Spleen (tissue), 13 donors: ENCODE measurements at places on chromosomes 2 and 18.
A peak's percentile ranks its signal among the peaks of the same experiment; 100 is the strongest.

GRCh38 chr18:31049189-31049588 lies 6.6 kb upstream of the DSC3 start:
- no peak for DNase-seq

DNA sequence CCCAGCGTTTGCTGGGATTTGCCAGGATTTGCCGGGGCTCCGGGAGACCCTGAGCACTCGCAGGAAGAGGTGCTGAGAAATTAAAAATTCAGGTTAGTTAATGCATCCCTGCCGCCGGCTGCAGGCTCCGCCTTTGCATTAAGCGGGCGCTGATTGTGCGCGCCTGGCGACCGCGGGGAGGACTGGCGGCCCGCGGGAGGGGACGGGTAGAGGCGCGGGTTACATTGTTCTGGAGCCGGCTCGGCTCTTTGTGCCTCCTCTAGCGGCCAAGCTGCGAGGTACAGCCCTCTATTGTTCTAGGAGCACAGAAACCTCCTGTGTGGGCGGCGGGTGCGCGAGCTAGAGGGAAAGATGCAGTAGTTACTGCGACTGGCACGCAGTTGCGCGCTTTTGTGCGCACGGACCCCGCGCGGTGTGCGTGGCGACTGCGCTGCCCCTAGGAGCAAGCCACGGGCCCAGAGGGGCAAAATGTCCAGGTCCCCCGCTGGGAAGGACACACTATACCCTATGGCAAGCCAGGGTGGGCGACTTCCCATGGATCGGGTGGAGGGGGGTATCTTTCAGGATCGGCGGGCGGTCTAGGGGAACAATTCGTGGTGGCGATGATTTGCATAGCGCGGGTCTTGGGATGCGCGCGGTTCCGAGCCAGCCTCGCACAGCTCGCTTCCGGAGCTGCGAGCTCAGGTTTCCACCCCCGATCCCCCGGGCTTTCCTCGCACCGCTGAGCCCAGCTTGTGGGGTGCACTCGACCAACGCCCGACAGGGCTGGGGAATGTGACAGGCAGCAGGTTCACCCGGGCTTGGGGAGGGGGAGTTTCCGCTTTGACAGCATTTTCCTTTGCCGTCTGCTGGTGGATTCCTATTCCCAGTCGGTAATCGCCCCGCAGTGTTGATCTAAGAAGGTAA lies 2.8 kb downstream of the ONECUT2 start:
- DNase-seq = peak; percentile 81

DNA sequence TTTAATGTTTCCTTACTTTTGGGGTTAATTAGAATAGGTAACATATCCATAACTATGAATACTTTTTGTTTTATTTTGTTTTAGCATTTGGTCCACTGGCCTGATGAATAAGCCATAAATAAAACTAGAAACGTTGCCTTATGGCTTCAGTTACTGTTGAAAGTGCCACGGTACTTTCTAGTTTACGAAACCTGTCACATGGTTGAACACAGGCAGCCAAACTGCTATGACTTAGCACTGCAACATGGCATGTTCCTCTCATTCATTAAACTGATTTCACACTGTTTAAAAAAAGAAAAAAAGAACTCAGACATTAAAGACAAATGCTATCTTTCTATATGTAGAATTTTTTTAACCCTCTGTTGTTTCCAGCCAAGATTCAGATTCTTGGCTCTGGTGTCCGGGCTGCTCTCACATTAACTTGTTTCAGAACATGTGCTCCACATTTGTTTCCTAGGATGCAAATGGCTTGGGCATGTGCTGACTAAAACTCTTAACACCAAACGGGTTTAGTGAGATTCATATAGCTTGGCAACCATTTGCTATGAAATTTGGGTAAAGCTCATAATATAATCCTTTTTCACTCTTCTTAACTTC lies 323.9 kb upstream of the RND3 start:
- no peak for DNase-seq

GRCh38 chr2:227370791-227371312 lies 8.3 kb downstream of the TM4SF20 start:
- DNase-seq = no peak

DNA sequence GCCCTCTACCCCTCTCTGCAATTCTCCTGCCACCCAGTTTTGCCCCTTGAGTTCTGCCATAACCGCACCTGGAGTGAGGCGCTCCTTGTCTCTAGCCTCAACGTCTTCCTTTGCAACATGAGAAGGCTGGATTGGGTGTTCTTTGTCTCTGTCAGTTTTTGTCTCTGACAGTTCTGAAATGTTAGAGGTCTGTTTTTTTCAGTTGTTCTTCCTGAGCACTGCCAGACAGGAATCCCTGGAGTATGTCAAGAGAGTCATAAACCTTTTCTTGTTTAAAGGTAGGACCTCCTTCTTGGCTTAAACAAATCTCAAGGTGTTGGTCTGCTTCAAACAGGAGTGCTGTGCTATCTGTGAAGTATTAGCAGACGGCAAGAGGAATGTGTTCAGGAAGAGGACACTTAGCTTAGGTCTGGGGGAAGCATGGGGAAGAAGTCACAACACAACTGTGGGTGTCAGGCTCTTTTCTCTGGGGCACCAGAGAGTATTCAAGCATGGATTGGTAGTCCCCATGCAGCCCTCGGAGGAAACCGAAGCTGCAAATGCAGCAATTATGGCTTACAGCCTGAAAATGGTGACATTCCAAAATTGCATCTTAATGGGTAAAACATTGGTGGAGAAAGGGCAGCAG lies 32.3 kb downstream of the AFF3 start:
- DNase-seq = no peak

DNA sequence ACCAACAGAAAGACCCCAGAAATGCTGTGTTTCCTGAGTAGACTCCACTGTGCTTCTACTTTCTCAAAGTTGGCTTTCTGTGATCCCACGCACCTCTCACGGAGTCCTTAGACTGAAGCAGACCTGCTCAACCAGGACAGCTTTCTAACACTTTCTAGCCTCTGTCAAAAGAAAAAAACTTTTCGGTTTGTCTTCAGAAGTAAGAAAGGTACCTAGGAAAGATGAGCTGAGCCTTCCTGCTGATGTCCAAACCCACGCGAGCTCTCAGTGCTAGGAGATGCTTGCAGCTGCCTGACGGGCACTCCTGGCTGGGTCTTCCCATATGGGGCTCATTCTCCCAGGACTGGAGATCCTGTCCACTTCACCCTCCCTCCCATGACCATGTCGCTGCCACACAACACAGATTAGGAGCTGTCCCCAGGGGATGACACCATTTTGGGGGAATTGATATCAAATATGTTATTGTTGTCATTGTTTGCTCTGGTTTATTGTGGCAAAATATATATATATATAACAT lies 49.2 kb upstream of the DAPL1 start:
- no peak for DNase-seq

- no peak for DNase-seq
Observed at GRCh38 chr2:128876986-128877983, 558.6 kb upstream of the HS6ST1 start.

GRCh38 chr2:96131152-96131812 lies 7.0 kb downstream of the ASTL start:
- no peak for DNase-seq

GRCh38 chr2:191255271-191255670 lies 10.1 kb downstream of the MYO1B start:
- no peak for DNase-seq

DNA sequence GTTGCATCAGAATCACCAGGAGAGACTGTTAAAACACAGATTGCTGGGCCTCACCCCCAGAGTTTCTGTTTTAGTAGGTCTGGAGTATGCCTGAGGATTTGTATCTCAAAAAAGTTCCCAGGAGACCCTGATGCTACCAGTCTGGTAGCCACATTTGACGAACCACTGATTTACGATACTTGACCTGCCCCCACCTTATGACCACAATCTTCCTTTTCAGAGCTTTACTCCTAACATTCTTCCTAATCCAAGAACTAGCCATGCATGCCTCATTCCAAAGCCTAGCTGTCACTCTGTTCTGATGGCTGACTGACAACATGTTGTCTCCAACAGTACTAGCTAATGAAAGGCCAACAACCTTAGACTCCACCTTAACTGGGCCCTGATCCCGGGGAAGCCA lies 191.4 kb downstream of the MBD2 start:
- no peak for DNase-seq

GRCh38 chr2:224934526-224935188 lies 107.6 kb downstream of the DOCK10 start:
- no peak for DNase-seq

GRCh38 chr2:187500585-187501359 lies 52.7 kb upstream of the CALCRL start:
- no peak for DNase-seq

DNA sequence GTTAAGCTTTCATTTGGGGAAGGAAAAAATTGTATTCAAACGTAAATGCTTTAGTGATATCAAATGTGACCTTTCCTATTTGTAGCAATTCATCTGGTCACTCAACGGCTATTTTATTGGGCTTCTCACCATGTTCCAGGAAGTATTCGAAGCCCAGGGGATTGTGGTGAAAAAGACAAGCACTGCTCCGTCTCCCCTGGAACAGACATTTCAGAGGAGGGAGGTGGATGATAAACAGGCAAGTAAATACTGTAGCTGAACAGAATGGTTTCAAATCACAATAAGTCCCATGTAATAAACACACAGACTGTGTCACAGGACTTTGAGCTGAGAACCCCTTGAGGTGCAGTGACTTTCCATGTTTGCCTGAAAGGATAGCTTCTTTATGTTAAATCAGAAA lies 464.7 kb upstream of the HNRNPA3 start:
- DNase-seq = no peak

DNA sequence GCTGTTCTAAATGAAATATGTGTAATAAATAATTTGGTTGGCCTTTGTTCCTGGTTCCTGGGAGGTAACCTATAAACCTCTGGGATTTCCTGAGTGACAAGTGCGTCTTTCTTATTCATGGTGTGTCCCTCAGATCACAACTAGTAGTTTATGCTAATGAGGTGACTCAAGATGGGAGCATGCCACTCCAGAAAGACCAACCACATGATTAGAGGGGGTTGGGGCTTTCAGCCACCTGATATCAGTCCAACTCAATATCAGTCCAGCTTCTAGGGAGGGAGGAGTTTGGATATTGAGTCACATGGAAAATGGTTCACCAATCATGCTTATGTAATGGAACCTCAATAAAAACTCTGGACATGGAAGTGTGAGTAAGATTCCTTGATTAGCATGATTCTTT lies 96.6 kb downstream of the QPCT start:
- no peak for DNase-seq

GRCh38 chr2:190350371-190350770 lies 7.0 kb downstream of the INPP1 start:
- DNase-seq = no peak

DNA sequence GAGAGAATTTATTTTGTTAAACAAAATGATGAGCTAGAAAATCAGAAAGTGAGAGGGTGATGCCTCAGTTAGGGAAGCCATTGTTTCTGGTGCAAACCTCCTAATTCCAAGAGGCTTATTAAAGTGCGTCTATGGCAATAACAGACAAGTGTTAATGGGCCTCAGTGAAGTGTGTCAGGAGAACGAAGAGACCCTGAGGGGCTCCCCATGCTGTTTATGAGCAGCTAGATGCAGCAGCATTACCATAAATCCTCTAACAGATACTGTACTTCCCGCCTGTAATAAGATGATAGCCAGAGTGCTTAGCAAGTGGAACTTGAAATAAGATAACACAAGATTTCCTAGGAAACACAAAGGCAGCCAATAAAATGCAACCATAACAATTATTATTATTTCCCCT lies 157.4 kb downstream of the MYT1L start:
- DNase-seq = no peak

- no peak for DNase-seq
Observed at GRCh38 chr2:216773072-216773471, 77.7 kb upstream of the IGFBP5 start.

DNA sequence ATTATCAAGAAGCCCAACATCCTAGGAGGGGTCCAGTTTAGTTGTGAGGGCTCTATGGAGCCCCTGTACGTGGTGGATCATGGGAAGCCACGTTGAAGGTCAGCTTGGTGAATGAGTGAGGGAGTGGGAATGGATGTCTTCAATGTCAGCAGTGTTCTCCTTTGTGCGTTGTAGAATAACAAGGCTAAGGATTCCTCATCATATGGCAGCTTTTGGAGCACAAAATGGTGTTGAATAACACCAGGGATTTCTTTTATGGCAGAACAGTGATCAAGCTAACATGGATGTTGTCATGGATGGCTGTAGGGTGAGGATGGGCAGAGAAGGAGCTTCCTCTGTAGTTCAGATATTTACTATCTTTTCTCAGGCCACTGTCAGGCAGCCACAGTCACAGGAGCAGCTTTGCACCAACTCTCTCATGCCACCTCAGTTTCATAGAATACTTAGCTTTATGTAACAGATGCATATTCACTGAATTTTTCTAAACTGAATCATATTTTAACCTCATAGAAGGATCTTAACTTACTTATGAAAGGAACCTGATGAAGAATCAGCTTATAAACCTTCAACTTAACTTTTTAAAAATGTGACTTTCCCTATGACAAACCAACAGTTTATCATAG lies 284.5 kb upstream of the EPAS1 start:
- DNase-seq = no peak

DNA sequence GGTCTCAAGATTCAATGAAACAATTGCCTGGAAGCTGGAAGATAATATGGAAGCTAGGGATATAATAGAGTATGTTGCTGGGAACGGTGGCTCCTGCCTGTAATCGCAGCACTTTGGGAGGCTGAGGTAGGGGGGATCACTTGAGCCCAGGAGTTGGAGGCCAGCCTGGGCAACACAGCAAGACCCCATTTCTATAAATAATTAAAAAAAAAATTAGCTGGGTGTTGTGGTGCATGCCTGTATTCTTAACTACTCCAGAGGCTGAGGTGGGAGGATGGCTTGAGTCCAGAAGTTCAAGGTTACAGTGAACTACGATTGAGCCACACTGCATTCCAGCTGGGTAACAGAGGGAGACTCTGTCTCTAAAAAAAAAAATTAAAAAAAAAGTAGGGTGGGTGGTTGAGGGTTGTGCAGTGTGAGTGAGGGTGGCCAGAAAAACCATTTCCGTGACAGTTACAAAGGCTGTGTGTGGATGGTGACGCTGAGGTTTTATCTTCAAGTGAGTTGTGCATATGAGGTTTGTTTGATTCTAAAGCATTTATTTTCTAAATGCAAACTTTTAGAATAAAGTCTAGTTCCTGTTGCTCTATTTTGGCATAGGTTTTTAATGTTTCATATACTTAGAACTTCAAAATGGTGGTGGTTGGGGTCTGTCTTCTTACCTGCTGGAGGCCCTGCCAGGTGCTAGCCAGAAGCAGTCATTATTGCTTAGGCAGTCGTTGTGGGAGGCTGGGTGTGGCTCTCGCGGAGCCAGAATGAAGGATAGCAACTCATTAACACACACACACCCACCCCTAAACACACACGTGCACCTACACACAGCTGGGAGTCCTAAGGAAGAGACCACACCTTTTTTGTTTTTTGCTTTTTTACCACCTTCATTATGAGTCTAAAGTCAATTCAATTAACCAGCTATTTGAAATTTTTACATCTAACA lies 4.7 kb upstream of the IL1R2 start:
- DNase-seq = no peak

DNA sequence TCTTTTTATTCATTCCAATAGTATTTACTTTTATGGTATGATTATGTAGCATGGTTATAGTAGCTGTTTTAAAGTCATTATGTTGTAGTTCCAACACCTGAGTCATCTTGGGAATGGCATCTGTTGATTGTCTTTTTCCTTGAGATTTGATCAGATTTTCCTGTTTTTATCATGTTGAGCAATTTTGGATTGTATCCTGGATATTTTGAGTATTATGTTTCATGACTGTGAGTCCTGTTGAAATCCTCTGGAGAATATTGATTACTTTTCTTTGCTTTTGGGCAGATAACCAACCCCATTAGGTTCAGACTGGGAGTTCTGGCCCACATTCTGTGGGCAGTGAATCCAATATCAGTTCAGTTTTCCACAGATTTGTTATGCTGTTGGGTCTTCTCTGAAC lies 163.2 kb upstream of the SPRED2 start:
- DNase-seq = no peak
